Vagina (tissue), 2 donors: ENCODE measurements at places on chromosomes 2 and 18. TPM values are rescaled to one million over a fixed set of nuclear protein-coding genes. Genes with fewer than 3 reads are reported as not detected.

- no peak for DNase-seq
Measured at GRCh38 chr2:14806613-14807012, 174.1 kb downstream of the LRATD1 start.

- DNase-seq, result no peak
Measured at GRCh38 chr2:66575625-66576310, 140.8 kb downstream of the MEIS1 start.

DNA sequence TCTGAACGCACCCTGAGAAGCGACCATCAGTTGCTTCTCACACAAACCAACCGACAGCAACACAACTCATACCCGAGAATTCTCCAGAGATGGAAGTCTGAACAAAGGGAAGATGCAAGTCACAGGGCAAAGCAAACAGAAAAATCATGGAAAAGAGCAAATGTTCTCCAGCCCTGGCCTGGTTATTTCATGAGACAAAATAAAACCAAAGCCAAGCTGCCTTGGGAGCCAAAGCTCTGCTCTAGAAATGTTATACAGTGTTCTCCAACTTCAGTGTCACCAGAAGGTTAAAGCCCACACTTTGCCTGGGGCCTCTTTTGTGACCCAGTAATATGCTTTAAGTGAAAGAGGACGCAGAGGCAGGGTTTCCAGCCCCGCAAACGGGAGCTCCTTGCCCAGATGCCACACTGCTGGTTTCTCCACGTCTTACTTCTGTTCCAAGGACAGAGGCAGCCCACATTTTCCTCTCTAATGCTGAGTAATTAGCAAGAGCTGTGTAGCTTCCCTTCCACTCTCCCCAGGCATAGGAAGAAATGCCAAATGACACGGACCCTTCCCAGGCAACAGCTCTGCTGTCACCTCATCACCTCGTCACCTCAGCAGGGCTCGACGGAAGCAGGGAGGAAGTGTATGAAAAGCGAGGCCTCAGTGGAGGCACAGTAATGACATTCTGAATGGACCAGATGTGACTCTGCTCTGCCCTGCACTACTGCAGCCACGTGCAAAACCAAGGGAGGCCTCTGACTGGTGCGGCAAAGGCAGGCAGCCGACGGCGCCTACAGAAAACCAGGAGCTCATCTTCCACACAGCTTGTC lies 64.7 kb downstream of the FBXO15 start:
- no peak for DNase-seq

DNA sequence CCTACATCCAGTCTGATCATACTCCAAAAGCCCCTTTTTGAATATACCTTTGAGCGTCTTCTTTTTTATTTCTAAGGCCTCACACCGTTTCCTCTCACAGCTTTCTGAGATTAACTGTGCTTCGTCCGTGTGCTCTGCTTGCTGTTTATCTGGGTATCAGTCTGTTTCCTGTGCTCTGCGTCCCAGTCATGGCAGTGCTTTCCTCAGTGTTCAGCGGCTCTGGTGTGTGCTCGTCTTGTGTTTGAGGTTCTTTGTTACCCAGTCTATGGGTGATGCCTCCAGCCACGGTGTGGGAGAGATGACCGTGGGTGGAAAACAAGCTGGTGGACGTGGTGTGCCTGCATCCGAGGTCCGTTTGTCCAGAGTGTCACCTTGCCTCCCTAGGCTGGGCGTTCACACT lies 33.6 kb upstream of the BIN1 start:
- no peak for DNase-seq

GRCh38 chr2:177429688-177430325 lies 37.2 kb downstream of the AGPS start:
- no peak for DNase-seq

- DNase-seq, result no peak
Measured at GRCh38 chr18:57759650-57760049, 43.5 kb downstream of the ATP8B1 start.

DNA sequence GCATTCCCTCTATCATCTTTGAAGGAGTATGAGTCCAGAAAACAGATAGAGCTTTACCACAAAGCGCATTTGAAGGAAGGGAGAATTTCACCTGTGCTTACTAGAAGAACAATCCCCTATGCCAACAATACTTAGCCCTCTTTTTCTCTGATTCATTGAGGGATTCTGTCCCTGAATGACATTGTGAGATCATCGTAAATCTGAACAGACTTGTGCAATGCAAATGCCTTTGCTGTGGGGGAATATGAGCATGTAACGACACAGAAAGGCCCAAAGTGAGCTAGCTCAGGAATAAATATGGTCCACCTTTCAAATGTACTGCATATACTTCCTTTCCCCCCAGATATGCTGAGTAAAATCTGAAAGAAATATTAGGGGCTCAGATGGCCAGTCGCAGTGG lies 67.6 kb downstream of the SCN1A start:
- no peak for DNase-seq

Gene LRRTM1
- 0.98 TPM for total RNA-seq

Gene LDLRAD4
- 24.3 TPM for total RNA-seq

DNA sequence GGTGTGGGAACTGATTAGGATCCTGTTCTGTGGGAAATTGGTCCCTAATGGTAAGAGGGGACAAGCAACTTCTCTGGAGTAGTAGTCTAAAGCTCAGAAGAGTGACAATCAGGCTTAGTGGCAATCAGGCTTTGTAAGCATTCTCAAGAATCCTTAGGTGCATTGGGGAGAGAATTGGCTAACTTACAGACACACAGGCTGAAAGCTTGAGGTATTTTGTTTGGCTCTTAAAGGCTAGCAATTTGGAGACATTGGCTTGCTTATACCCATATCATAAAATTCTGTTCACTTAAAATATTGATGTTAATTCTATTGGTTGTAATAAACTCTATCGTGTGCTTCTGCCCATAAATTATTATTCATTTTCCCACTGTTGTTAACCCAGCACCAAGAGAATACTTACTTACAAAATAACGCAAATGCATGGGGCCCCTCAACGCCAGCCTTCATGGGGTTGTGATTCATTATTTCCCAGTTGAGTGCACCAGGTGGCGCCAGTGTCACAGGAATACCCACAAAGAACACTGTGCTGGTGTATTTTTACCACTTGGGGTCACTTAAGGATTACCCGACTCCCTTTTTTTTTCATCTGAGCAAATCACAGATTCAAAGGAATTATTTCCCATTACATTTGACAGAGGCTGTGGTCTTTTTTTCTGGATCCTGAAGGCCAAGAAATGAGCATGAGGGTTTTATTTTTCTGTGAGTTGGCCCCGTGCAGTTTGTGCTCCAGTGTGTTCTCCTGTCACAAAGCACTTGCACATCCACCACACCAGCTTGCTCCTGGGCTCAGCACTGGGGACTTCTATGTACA lies 45.5 kb downstream of the DDX1 start:
- no peak for DNase-seq

DNA sequence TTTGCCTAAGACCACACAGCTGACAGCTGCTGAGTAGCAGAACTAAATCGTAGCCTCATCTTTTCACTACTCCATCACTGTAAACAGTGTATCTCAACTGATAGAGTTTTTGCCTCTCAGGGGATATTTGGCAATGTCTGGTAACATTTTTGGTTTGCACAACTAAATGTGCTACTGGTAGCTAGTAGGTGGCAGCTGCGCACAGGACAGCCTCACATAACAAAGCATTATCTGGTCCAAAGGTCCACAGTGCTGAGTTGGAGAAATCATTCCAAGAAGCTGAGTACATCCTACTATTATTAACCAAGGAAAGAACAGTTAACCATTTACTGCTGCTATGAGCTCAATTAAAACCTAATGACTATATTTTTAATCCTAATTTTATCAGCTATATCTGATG lies 6.1 kb upstream of the CCDC102B start:
- DNase-seq, result no peak

Gene KCNIP3
- 27.5 TPM for total RNA-seq

Gene MEP1B
- not detected for total RNA-seq

GRCh38 chr2:134133622-134134312 lies 120.1 kb upstream of the MGAT5 start:
- no peak for DNase-seq

DNA sequence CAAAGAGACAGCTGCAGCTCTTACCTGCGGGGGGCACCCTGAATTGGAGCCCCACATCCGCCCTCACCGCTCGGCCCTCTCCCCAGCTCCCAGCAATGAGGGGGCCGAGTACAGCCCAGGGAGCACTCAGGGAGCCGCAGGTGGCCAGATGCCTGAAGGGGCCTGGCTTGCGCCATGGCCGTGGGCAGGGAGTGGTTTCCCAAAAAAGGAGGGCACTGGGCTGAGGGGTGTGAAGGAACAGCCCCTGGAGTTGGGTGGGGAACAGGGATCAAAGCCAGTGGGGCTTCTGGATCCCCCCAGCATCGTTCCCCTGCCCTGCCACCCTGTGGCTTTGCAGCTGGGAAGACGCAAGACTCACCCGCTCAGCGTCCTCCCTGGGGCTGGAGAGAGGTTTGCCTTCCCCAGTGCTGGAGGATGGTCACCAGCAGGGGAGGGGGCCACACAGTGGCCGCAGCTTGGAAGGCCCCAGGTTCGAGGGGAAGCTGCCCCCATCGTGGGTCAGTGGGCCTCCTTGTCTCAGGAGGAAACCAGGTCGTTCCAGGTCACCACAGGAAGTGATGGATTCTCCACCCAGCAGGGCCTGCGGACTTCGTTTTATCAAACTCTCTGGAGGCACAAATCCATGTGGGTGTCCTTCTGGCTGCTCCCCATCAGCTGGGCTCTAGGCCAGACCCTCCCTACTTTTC lies 68.2 kb upstream of the HPCAL1 start:
- no peak for DNase-seq

Gene SERPINB4
- 77.3 TPM for total RNA-seq

Gene ITGB6
- 17.2 TPM for total RNA-seq

GRCh38 chr18:27130065-27130630 lies 55.0 kb downstream of the CHST9 start:
- no peak for DNase-seq

Gene RGPD4
- not detected for total RNA-seq
